ENCODE measurements at places on chromosomes 1 and 21.

GRCh38 chr1:34695580-34695979 lies 59.3 kb upstream of the GJB5 start:
- DNase-seq = no peak

- peak; percentile 61 for DNase-seq
Measured at GRCh38 chr1:2545754-2546514, 10.2 kb upstream of the TNFRSF14 start.

DNA sequence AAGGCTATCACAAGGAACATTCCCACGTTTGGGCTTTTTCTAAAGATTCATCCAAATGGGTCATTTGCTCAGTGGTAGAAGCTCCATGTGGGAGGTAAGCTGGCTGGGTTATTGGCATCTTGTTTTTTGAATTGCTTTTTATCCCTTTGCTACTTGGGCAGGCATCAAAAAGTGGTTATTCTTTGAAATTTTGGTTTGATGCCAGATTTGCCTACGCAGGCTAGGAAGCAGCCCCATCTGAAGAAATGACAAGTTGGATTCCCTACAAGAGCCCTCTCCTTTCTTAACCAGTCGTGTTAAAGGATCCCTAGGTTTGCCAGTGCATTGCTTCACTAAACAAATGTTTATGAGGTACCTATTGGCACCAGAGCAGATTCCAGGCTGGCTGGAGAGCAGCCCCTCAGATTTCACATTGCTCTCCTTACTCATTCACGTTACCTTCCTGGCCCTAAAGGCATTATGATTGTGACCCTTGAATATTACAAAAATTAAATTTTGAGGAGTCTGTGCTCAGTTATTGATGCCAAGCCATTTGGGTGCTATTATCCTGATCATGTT lies 38.8 kb downstream of the ARID1A start:
- no peak for DNase-seq

GRCh38 chr1:47579809-47580208 lies 142.0 kb downstream of the FOXD2 start:
- no peak for DNase-seq

DNA sequence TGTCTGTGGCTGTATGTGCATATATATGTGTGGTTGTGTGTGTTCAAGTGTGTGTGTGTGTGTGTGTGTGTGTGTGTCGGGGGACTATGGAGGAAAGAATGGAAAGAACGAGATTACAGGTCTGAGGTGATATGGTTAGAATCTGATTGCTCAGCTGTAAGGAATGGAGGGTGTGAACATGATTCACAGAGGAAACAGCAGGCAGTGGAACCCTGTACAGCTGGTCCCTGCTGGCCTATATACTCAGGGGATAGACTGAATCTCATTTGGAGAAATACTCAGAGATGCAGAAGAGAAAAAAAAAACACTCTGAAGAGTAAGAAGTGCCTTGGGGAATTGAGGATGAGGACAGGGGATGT lies 180.1 kb upstream of the ESRRG start:
- no peak for DNase-seq

- no peak for DNase-seq
Measured at GRCh38 chr1:38376577-38376976, 330.0 kb upstream of the POU3F1 start.

- peak; percentile 48 for DNase-seq
Measured at GRCh38 chr1:3697810-3698209, 45.5 kb downstream of the TP73 start.

DNA sequence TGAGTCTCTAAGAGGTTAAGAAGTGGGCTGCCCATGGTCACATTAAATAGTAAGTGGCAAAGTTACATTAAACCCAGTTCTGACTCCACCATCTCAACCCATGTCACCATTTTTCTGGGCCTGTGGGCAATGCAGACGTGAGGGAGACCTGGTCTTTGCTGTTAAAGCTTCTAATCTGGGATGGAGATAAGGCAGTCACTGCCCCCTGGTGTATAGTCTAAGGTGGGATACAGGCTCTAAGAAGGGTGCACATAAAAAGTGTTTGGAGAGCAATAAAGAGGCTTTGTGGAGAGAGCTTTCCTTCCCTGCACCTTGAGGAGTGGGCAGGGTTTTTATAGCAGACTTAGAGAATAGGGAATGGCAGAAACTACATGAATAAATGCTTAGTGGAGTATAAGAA lies 141.3 kb downstream of the ROR1 start:
- DNase-seq = no peak

GRCh38 chr1:153790313-153790965 lies 15.2 kb downstream of the SLC27A3 start:
- no peak for DNase-seq

DNA sequence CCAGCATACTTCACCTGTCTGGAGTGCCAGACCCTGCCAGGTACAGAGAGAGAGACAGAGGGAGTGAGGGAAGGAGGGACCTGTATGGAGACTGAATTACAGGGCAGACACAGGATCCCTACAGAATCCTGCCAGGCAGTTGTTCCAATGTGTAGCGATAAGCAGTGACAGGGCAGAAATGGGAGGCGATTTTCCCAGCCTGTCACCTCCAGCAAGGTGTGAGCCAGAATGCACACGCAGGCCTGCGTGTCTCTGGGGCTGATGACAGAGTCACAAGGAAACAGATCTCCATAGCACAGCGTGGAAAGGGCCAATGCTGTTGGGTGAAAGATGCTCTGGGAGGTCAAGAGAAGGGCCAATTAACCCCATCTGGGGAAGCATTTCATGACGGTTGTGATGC lies 111.3 kb downstream of the HIVEP3 start:
- no peak for DNase-seq

DNA sequence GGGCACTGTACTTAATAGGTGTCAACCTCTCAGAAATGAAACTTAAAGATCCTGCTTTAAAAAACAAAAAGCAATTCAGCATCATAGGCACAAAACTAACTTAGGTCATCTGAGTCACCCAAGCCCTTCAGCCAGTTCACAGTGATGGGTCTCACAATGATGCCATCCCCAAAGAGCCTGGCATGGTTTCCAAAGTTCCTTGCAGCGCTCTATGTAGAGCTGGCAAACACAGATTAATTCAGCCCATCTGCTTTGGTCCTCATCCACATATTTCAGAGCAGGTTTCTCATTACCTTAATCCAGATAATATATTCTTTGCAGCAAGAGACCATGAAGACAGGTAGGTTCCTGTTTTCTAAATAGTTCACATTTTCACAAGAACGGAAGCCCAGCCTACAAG lies 14.6 kb upstream of the PLA2G2C start:
- DNase-seq = no peak

DNA sequence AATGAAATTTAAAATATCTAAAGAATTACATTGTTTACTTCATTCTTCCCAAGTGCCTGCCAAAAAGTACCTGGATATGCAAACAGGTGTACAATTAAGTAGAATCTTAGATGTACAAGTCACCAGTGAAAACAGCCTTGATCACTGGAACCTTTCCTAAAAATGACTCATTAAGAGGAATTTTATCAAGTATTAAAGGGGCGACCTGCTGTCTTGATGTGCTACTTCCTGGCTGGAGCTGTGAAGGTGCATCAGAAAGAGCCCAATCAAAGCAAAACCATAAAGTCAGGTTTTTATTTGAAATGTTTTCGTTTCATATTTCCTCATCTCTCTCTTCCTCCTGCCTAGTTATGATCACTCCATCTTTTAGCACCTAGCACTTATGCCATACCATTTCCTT lies 33.4 kb downstream of the IFI44 start:
- DNase-seq = no peak

- no peak for DNase-seq
Measured at GRCh38 chr1:110617589-110617988, 11.4 kb upstream of the KCNA2 start.

DNA sequence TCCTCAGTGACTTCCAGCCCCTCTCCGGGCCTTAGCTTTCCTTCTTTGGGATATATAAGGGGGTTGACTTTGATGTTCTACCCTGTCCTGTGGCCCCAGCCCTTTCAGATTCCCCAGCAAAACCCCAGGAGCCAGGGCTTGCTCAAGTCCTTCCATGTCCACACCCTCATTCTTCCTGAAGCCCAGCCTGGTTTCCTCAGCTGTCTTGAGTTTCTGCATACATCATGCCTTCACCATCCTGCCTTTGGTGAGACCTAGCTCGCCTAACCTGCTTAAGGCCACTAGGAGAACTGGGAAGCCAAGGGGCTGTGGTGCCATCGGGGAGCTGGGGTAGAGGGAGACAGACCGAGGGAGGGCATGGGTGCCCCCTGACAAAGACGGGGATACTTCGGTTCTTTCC lies 17.2 kb upstream of the PEF1 start:
- DNase-seq = no peak

GRCh38 chr1:218917656-218918055 lies 256.0 kb upstream of the LYPLAL1 start:
- no peak for DNase-seq

GRCh38 chr1:234529095-234529949 lies 50.3 kb upstream of the TARBP1 start:
- no peak for DNase-seq

GRCh38 chr1:47182676-47183235 lies 7.1 kb downstream of the PDZK1IP1 start:
- DNase-seq = no peak

- no peak for DNase-seq
Measured at GRCh38 chr1:54428837-54429518, 22.8 kb upstream of the SSBP3 start.

- no peak for DNase-seq
Measured at GRCh38 chr1:67211589-67212563, 45.6 kb downstream of the IL23R start.

DNA sequence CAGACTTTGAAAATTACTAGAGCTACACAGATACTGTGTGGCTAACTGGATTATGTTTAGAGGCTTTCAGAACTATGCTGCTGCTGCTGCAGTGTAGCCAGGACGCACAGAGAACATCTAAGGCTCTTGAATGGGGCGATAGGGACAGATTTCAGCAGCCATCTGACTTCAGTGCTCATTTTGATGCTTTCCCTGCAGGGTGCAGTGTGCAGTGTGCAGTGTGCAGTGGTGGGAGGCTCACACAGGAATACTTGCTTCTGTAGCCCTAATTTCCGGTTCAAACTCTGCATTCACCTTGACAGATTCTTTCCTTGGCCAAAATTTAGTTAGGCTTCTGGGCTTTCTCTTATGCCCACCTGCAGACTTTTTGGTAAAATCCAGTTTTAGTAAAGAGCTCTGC lies 7.7 kb downstream of the METTL18 start:
- DNase-seq = no peak

DNA sequence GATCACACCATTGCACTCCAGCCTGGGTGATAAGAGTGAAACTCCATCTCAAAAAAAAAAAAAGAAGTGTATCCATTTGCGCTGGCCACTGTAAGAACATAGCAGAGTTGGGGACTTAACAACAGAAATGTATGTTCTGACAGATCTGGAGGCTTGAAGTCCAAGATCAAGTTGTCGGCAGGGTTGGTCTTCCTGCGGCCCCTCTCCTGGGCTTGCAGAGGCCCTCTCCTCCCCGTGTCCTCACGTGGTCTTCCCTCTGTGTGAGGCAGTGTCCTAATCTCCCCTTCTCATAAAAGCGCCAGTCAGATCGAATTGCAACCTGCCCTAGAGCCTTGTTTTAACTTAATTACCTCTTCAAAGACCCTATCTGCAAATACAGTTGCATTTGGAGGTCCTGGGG lies 52.6 kb downstream of the MT1HL1 start:
- no peak for DNase-seq

DNA sequence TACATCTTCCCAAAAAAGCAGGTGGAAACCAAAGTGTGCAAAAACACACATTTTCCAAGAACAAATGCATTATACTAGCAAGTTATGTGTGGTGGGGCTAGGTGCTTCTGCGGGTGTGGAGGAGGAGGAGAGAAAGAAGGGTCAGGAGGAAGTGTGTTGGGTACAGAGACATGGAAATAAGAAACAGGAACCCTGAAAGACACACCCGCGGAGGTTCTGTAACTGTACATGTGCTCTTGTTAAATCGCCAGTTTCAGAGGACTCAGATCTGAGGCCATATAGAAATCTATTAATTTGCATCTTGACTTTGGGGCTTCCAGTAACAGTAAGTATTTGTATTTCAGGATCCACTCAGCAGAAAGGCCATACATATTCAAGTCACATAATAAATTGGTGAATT lies 30.9 kb downstream of the ERG start:
- no peak for DNase-seq

- no peak for DNase-seq
Measured at GRCh38 chr1:231666220-231666936, 39.8 kb downstream of the DISC1 start.

GRCh38 chr1:220922951-220923350 lies 43.7 kb downstream of the HLX start:
- DNase-seq = peak; percentile 38
